ENCODE measurements at places on chromosomes 2 and 18.

DNA sequence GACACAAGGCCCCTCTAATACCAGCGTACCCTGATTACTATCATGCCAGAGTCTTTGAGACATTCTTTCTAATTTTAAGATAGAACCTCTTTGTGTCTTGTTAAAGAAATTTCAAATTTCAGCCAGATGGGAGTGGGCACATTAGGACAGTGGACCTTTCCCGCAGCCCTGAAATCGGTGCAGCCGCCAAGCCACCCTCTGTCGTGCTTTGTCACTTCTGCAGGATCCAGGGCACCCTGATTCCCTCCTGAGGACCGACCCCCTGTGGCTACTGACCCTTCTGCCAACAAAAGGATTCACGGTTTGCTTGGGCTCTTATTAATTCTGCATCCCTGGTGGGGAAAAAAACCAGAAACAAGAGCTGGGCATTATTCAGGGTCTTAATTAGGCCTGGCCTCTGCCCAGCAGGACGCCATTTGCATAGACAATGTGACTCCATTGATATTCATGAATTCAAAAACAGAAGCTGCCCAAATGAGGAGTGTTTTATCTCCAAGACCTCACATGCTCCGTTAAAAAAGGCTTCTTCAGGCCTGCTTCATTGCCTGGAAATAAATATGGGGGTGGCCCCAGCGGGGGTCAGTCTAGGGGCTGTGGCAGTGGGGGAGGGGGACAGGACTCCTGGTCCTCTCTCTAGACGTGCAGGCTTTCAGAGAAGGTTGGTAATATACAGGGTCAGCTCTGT, 116.9 kb downstream of the ALPK2 start:
- no peak for DNase-seq

GRCh38 chr2:187263675-187264560, 184.1 kb downstream of the CALCRL start:
- no peak for DNase-seq

- no peak for DNase-seq
These were observed 303.7 kb upstream of the HS6ST1 start for GRCh38 chr2:128622371-128622770.

GRCh38 chr2:159961037-159961436, 101.4 kb downstream of the PLA2R1 start:
- no peak for DNase-seq

GRCh38 chr2:160613466-160614153, 120.0 kb upstream of the RBMS1 start:
- no peak for DNase-seq

GRCh38 chr2:97751752-97752151, 38.4 kb downstream of the ZAP70 start:
- DNase-seq = no peak

DNA sequence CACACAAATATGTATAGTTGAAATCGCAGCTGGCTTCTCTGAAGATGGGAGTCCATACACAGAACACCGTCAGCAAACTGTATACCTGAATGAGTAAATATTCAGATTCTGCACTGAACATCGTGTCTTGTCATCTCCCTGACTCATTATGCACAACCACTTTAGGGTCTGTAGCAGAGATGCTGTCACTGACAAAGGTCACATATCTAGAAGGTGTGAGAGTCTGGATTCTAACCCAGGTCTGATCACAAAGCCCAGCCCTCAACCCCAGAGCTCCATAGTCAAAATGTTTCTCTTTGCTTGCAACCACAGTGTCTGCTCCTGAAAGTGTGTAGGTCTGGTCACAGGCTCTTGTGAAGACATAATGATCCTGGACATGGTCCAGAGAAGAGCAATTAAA, 78.3 kb upstream of the PAX8 start:
- DNase-seq = no peak

DNA sequence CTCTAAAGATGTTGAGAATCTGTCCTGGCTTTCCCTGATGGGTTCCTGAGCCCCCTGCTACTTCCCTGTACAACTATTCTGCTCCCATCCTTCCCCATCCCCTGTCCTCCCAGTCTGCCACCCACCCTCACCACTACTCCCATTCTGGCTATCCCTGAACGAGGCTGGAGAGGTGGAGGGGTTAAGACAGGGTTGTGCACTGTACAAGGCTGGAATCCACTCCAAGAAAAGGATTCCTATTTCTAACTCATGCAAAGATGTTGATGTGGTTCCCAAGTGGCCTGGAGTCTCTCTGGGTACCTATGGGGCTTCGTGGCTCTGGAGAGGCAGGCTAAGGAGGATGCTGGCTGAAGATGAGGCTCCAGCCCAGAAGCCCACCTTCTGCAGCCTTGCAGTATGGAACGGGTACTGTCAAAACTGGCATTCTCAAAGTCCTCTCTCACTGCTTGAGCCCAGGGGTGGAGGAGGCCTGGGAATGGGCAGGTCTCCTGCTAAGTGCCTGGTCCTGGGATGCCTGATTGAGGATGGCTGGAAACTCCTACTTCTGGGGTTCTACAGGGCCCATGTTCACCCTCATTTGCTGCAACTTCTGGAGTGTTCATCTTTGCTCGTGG, 1.3 kb upstream of the FEV start:
- no peak for DNase-seq

DNA sequence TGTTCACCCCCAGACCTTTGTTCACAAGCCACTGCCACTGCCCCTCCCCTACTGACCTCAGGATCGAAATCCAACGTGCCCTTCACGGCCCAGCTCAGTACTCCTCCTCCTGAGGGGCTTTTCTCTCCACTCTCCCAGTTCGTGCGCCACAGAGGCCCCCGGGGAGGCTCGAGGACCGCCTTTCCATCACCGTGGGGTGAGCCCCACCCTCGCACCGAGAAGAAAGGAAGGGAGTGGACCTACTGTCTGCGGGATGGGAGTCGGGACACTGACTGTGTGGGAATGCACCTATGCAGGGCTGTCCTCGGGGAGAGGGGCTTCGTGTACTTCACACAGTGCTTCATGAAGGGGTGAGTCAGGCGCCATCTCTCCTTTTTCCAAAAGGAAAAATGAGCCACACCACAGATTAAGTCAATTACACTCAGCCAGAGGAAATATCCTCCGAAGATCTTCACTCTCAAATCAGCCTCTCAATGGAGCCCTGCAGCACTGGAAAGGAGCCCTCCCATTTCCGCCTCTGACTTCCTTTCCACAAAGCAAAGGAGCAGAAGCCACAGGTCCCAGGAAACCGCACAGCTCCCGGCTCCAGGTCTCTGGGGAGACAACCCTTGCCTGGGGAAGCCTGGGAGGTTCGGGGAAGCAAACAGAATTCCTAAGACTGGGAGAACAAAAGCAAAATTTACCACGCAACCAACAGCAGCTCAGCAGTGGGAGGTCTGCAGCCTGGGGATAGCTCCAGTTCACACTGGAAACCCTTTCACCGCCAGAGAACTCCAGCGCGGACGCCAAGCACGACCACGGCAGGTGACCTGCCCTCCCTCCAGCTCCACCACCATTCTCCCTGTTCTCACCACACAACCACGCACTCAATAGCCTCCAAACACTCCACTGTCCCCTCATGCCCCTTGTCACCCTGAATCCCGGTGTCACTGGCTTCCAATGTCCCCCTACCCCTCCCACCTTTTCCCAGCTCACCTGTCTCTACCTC, 21.6 kb downstream of the ADCY3 start:
- no peak for DNase-seq

DNA sequence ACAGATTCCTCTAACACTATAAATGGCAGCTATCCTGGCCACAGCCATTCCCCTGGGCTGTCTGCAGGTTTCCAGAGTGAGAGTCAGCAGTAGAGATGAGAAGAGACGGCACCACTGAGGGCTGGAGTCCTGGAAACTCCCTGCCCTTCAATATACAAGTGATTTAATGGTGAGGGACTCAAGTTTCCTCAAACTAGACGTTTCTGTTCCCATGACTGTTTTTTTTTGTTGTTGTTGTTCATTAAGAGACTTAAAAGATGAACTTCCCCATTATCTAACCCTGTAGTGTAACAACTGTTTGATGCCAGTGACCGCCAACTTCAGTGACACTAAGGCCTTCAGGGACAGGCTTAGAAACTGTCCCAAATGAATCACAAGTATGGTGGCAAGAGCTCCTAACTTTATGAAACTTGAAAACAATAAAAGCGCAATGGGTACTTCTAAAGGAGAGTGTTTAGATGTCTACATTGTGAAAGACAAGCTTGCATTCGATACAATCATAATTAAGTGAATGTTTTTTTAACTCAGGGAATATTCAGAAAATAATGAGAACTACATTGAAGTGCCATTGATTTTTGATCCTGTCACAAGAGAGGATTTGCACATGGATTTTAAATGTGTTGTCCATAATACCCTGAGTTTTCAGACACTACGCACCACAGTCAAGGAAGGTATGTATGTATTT, 34.0 kb downstream of the IL1R2 start:
- DNase-seq = no peak

GRCh38 chr2:109637749-109638570, 23.8 kb downstream of the SOWAHC start:
- DNase-seq = no peak

GRCh38 chr2:56630286-56630685, 446.5 kb downstream of the CCDC85A start:
- no peak for DNase-seq

DNA sequence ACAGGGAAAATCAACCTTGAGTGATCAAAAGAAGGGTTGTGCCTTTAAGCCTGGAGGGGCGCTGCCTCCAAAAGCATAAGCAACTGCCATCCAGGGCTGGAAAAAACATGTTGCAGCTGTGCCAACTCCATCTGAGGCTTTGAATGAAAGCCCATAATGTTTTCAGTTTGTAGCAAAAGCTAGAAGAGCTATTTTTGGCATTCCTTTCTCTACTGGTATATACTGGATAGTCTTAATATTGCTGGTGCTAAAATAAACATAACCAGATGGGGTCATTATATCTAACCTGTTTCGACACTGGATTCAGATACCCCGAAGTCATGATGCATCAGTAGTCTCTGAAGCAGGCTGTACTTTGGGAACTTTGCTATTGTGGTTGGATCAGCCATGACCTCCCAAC, 25.1 kb downstream of the ANXA4 start:
- no peak for DNase-seq

GRCh38 chr18:63051928-63052327, 267.6 kb downstream of the BCL2 start:
- no peak for DNase-seq

GRCh38 chr18:36602620-36603019, 226.2 kb downstream of the TPGS2 start:
- no peak for DNase-seq

- DNase-seq = no peak
These were observed 756 bp upstream of the SLC35F5 start for GRCh38 chr2:113757138-113757657.

DNA sequence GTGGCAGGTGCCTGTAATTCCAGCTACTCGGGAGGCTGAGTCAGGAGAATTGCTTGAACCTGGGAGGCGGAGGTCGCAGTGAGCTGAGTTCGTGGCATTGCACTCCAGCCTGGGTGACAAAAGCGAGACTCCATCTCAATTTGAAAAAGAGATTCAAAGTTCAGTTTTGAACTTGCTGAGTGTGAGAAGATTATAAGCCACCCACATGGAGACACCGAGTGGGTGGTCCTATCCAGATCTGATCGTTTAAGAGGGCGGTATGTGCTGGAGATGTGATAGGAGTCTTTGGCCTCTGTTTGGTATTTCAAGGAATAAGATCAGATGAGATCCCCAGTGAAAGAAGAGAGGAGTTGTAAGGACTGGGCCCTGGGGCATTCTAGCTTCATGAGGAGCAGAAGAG, 25.6 kb downstream of the RNF144A start:
- no peak for DNase-seq

DNA sequence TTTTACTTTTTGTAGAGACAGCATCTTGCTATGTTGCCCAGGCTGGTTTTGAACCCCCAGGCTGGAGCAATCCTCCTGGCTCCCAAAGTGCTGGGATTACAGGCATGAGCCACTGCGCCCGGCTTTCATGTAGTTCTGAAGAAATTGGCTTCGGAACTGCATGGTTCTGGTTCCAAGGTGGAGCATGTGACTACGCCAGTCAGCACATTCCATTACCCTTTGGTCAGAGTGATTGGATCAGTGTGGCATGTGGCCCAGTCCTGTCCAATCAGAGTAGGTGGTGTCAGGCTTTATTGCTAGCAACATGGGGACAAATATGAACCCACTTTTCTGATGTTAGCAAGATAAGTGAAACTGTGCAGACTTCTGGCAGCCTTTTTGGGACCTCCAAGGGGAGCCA, 16.3 kb upstream of the ATOH8 start:
- DNase-seq = no peak

All from T-helper 22 cell (primary cell).